ENCODE measurements at places on chromosomes 4 and X. TPM values are rescaled to one million over a fixed set of nuclear protein-coding genes. Genes with fewer than 3 reads are reported as not detected.

GRCh38 chr4:3444351-3445110 is 2.8 kb downstream of the HGFAC start:
- DNase-seq, result no peak

PLA2G12A gene
- 5.7 TPM for total RNA-seq

TMPRSS11E gene
- total RNA-seq, result not detected

DNA sequence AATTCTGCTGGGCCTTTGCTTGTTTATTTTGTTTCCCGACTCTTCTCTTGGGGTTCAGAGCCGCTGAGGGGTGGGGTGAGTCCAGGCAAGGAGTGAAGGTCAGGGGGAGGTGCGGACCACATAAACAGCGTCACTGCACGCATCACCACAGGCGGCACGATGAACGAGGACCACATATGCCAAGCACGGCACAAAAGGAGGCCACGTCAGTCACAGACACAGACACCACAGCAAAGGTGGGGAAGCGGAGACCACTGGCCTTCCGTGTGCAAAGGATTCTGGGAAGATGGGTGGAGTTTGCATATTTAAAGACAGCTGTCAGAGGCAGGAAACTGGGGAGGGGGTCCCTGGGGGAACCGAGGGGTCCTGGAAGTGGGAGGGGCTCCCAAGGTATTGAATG is 10.3 kb upstream of the TIMP1 start:
- no peak for DNase-seq

- DNase-seq, result peak; percentile 1
These were observed at the start of gene WDR17 for GRCh38 chr4:176065435-176066291. Gene WDR17 (plus strand): TSS chr4:176065841. CDS start chr4:176111581, 45,740 bp downstream.

GPR119 gene
- not detected for total RNA-seq

IQCM gene
- total RNA-seq, result not detected

- peak; percentile 49 for DNase-seq
These were observed 114.5 kb downstream of the ADRA2C start for GRCh38 chr4:3880615-3881120.

- DNase-seq, result no peak
These were observed 1.7 kb downstream of the WDR45 start for GRCh38 chrX:49077941-49078340.

- no peak for DNase-seq
These were observed 12.4 kb downstream of the CAMK2D start for GRCh38 chr4:113749178-113749577.

DNA sequence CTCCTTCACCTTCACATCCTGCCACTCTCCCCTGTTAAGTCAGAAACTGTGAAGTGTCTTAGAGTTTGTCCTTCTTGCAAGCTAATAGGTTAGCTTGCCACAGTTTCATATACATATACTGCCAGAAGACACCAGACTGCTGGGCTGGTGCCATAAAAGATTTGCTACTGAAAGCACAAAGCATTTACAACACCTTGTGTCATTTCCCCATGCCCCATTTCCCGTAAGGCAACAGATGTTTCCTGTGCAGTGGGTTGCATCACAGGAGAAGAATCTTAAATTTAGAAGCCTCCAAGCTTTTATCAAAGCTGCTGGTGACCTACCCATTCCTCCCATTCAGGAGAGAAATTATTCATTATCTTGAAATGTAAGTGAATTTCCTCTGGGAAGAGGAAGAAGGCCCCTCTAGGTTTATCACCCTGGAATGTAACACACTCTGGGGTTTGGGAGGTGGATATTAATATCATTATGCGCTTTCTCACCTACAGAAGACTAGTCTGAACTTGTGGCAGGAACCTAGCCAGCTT is 34.5 kb upstream of the RAB33B start:
- DNase-seq, result peak; percentile 99

- DNase-seq, result peak; percentile 66
These were observed 20.4 kb upstream of the SEPSECS start for GRCh38 chr4:25180524-25181131.

GRCh38 chr4:5791654-5792053 is 80.7 kb downstream of the EVC start:
- DNase-seq, result no peak

DDX53 gene
- total RNA-seq, result not detected

CITED1 gene
- total RNA-seq, result under 0.01 TPM

BANK1 gene
- total RNA-seq, result not detected

DNA sequence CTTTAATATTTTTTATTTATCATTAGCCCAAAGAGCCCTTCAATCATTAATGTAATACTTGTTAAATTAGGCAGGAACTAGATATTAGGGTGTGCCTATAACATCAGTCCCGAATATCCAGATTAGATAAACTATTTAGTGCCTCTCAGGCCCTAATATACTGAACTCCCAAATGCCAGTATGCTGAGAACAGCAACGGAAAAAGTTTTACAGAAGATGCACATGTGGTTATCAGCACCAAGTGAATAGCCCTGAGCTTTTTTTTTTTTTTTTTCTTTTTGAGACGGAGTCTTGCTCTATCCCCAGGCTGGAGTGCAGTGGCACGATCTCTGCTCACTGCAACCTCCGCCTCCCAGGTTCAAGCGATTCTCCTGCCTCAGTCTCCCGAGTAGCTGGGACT is 13.0 kb upstream of the ELF2 start:
- no peak for DNase-seq

DNA sequence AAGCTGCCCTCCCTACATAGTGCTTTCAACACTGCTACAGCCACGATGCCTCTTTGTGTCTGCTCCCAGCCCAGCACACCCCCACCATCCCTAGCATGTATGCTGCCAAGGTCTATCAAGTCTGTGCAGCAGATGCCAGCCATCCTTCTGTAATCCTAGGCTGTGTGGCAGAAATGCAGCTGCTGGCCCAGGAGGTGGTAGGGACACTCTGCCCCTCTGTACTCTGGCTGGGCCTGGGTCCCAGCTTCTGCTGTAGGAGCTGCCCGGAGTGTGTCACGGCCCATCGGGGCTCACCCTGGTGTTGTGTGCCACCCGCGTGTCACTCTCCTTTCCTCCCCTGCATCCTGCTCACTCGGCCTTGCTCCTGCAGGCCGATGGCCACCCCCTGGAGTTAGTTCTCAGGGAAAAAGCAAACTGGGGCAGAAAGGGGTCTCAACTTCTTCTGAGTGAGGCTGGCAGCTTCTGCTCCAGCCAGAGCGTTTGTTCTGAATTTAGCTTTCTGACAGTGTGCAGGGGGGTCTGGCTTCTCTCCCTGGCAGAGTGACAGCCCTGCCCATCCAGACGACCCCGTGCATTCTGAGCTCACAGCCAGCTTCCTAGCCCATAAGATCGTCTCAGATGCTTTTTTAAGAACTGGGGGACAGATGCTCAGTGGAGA is 22.7 kb downstream of the PSAPL1 start:
- DNase-seq, result no peak

CSAG2 gene
- total RNA-seq, result not detected

- no peak for DNase-seq
These were observed 6.9 kb downstream of the PDE6B start for GRCh38 chr4:632196-632790.

LANCL3 gene
- total RNA-seq, result under 0.01 TPM

GASK1B gene
- 57.8 TPM for total RNA-seq

TASL gene
- total RNA-seq, result not detected

DNA sequence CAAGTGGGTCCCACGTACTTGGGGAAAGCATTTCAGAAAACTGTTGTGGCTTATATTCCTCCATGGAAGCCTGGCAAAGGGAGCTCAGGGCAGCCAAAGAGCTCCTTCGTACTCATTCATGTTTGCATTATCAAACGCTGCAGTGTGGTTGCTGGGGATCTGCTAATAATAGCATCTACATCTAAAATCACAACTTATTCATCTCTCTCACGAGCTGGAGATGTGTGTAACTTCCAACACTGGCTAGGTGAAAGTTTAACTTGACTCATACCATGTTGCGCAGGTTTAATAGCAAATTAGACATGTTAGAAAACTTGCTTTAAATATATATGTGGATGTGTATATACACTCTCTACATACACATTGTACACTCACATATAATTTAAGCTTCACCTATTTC is 415.1 kb downstream of the AFF2 start:
- no peak for DNase-seq

PABPC4L gene
- total RNA-seq, result 0.20 TPM

GRCh38 chr4:118850488-118851173 is 14.7 kb upstream of the SEC24D start:
- peak; percentile 10 for DNase-seq

GRCh38 chr4:42152507-42153504 is at the start of gene BEND4:
Gene BEND4 (minus strand): TSS chr4:42152655. CDS start chr4:42152143, 512 bp downstream.
- no peak for DNase-seq

PHEX gene
- total RNA-seq, result 0.87 TPM

MAGED4 gene
- total RNA-seq, result 38.9 TPM

- no peak for DNase-seq
These were observed 80.2 kb downstream of the DIAPH2 start for GRCh38 chrX:96764864-96765263.

GRCh38 chr4:143351774-143352451 is 15.2 kb downstream of the GAB1 start:
- peak; percentile 79 for DNase-seq

GRCh38 chr4:55729351-55730279 is 90.0 kb upstream of the EXOC1L start:
- no peak for DNase-seq

DNA sequence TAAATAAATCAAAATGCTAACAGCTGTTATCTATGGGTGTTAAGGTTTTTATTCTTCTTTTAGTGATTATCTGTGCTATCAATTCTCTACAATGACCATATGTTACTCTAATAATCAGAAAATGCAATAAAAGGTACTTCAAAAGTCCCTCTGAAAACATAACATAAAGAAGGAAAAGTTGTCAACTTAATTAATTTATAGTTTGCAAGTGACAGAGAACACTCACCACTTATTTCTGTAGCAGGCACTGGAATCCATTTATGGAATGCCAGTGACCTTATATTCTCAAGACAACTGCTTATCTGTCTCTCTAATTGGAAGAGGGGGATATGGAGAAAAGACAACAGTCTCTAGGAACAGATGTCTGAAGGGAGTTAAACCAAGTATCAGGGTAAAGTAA is 25.6 kb upstream of the PLS3 start:
- DNase-seq, result no peak

PNMA6A gene
- 1.1 TPM for total RNA-seq

- DNase-seq, result no peak
These were observed 779.3 kb downstream of the ARAP2 start for GRCh38 chr4:35464964-35465528.

NPY2R gene
- not detected for total RNA-seq

DNA sequence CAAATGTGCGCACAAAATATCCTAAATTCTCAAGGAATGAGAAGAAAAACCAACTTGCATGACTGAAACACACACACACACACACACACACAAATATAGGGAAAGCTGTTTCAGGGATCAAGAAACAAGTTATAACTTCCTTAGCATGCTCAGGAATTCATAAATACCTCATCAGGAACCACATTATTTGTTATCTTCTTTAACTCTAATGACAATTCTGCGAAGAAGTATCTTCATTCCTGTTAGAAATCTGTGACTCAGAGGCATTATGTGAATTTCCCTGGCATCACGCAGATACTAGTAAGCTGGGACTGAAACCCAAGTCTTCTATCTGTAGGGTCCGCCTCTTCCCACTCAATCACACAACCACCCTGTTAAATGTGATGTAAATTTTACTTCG is 30.3 kb downstream of the TMPRSS11A start:
- DNase-seq, result no peak

GRCh38 chr4:149553959-149554520 is 261.6 kb downstream of the IQCM start:
- no peak for DNase-seq
